ENCODE measurements at places on chromosomes 3 and 15.

DNA sequence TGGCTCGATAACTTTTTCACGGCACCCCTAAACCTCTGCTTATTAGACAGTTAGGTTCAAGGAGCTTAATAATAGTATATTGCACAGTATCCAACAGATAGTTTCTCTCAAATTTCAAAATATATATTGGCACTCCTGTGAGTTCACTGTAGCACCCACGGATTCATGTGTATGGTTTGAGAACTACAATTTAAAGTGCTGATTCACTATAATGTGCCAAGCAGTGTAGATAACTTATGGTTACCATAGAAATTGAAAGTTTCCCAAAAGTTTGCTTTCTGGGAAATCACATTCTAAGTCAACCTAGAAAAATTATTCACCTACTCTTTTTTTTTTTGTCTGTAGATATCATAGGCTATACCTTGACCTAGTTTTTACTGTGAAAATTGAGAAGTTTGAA lies 86.6 kb downstream of the GAP43 start:
- no peak for DNase-seq

DNA sequence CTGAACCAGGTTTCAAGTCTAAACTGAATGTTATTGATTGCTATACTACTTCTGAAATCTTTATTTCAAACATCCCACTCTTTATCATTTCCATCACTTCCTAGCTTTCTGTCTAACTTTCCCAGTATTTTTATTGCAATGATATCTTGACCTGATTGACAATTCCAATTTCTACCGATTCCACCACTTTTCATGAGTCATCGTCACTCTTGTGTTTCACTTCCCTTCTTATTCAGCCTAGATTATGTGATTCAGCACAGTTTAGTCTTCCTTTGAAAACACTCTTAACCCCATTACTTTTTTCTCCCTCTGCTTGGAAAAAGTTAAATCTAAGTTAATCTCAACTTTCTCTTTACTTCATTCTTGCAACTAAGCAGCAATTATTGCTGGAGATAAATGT lies 62.6 kb downstream of the SLC7A14 start:
- DNase-seq, result no peak

DNA sequence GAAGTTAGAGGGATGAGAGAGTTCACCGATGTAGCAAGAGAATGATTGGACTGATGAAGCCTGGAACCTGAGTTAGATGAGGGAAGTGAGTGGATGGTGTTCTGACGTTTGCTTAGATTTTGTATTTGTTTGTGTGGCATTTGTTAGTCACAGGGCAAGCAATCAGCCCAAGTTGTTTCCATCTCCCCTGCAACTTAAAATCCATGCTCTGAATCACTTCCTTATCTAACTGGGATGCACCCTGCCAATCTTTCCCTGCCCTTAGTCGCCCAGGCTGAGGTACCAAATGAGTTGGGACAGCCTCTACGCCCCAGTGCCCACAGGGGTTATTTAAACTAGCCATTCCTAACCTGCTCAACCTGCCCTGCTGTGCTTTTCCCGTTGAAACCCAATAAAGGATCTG lies 12.6 kb downstream of the PAQR5 start:
- DNase-seq, result no peak

- no peak for DNase-seq
These were observed 145.8 kb downstream of the CBLB start for GRCh38 chr3:105722943-105723556.

DNA sequence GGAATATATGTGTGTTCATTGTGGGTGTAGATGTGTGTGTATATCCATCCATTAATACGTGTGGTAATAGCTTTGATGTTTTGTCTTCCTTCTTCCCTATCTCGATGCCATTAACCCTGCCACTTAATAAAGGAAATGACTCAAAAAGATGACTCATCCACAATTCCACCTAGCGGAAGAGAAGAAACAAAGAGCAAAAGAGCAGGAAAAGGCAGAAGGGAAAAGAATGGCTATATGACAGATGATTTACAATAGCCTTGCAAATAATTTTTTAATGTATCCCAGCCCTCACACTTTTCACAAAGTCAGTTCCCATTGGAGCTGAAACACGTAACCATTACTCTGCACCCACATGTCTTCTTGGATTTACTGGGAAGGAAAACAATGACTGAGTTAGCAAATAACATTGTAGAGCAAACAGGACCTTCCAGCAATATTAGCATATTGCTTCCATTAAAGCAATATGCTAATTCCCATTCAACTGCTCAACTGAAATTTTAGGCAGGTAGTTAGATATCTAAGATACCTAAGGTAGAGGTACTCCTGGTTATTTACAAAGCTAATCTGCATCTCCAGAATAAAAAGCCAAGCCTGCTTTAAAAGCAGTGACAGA lies 197.2 kb downstream of the KCNAB1 start:
- DNase-seq, result no peak

DNA sequence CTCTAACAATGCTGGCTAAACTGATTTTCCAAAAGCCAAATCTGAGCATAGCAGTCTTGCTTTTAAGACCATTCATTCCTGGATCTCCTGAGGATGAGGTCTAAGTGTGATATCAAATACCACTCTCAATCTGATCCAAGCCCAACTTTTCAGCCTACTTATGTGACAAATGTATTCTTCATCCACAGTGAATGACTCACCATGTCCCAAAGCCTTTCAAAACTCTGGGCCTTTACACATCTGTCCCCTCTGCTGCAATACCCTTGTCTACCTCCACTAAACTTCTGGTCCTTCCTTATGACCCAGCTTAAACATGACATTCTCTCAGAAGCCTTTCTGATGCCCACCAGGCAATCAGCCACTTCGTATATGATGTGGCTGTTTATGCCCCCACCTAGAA lies 4.6 kb downstream of the ANAPC13 start:
- DNase-seq, result no peak

GRCh38 chr3:27861046-27862036 lies 139.2 kb upstream of the EOMES start:
- DNase-seq, result no peak
